Large intestine (tissue), 12 donors: ENCODE measurements at places on chromosomes 6 and 20.

GRCh38 chr6:150439373-150439772, 70.6 kb downstream of the IYD start:
- DNase-seq: no peak

- DNase-seq: no peak
Measured at GRCh38 chr20:32201977-32202363, 5.6 kb downstream of the PLAGL2 start.

DNA sequence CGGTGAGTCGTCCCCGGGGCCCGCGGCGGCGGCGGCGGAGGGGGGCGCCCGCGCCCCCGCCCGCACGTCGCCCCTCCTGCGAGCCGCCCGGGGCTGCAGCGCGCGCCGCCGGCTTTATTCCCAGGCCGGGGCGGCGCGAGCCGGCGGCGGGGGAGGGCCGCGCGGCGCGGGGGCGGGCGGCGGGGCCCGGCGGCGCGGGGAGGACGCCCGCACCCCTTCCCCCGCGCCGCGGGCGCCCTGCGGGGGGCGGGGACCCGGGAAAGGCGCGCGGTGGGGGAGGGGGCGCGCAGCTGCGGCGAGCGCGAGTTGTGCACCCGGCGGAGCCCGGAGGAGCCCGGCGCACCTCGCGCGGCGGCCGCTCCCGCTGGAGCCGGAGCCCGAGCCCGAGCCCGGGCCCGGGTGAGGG, 646 bp downstream of the HMGA1 start:
- no peak for DNase-seq

DNA sequence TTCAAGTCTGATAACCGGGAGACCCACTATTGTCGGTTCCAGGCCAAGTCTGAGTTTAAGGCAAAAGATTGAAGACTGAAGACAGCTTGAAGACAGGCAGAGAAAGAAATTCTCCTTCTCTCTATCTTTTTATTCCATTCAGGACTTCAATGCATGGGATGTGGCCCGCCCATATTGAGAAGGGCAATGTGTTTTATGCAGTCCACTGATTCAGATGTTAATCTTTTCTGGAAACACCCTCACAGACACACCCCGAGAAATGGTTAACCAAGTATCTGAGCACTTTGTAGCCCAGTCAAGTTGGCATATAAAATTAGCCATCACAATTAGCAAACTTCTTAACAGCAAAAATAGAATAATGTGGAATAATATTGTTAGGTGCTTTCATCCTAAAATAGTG, 75.5 kb upstream of the FABP7 start:
- no peak for DNase-seq

DNA sequence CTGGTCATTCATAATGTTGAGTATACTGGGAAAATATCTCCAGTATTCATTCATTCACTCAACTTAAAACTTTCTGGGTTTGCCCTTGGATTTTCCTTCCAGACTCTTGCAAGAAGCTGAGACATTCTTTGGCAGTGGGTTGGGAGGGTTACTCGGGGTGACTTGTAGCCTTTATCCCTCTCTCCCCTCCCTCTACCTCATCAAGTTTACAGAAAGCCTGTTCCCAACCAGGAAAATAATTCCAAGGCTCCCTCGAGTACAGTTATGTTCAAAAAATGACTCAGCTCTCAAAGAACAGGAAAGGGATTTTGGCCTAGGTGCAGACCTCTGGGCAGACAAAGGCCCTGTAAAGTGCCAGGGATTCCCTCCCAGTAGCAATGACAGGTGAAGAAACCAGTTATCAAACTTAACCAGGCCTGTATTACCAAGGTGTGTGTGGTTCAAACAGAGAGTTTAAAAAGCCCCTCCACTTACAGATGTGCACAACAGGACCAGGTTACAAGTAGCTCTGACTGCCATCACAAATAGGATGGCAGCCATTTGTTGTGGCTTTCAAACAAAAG, 22.2 kb downstream of the FKBP1A start:
- no peak for DNase-seq

- no peak for DNase-seq
Measured at GRCh38 chr20:34042262-34042661, 48.6 kb downstream of the RALY start.

DNA sequence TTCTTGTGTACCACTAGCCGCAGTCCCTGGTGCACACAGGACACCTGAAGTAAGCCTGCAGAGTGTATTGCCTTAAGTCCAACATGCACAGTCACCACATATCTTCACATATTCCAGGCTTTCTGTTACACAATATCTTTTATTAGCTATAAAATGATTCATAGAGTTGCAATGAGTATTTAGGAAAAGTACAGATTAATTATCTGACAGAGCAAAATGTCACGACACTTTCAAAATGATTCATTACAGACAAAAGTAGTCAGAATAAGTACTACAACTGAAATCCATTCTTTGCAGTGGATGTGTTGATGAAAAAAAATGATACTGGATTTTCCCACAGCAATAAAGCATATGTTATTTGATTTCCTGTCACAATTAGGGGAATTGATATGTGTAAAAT, 199.5 kb upstream of the ASCC3 start:
- DNase-seq: no peak

GRCh38 chr6:10547809-10548208, 26.7 kb downstream of the GCNT2 start:
- no peak for DNase-seq

DNA sequence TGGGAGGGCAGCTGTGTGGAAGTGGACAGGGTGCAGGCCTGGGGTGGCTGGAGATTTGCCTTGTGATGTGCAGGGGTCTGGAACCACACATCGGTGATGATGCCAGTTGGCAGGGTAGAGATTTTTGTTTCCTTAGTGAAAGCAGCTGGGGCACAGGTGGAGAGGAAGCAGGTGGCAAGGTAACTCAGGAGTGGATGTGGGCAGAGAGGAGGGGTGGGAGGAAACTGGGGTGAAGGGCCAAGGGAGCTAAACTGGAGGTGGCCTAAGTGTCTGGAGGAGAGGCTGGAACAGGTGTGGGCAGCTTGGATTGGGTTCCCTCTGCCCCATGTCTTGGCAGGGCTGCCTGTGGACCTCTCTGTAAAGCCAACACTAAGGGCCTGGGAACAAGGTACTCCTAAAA, 4.7 kb upstream of the SCUBE3 start:
- DNase-seq: no peak

- DNase-seq: peak; percentile 58
Measured at GRCh38 chr6:7424967-7425807, 35.6 kb downstream of the RIOK1 start.

DNA sequence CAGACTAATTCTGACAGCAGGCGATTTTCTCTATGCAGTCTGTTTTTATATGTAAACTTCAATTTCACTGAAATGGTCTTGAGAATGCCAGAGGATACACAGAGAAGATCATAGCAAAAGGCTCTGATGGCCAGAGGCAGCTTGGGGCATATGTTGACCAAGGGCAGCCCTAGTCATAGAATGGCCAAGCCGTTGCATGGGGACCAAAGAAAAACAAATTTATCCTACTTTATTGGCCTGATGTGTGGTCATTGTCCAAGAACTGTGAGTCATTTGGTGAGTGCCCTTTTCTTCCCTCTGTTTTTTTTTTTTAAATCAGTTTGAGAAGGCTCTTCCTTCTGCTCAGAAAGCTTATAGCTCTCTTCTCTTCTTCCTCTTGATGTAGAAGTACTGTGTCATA, 5.8 kb downstream of the HDGFL1 start:
- DNase-seq: no peak

- DNase-seq: no peak
Measured at GRCh38 chr20:45338121-45339030, 9.8 kb downstream of the SDC4 start.

- DNase-seq: no peak
Measured at GRCh38 chr6:97594844-97595243, 311.8 kb upstream of the MMS22L start.

GRCh38 chr6:33718713-33719112, 7.2 kb upstream of the UQCC2 start:
- no peak for DNase-seq

DNA sequence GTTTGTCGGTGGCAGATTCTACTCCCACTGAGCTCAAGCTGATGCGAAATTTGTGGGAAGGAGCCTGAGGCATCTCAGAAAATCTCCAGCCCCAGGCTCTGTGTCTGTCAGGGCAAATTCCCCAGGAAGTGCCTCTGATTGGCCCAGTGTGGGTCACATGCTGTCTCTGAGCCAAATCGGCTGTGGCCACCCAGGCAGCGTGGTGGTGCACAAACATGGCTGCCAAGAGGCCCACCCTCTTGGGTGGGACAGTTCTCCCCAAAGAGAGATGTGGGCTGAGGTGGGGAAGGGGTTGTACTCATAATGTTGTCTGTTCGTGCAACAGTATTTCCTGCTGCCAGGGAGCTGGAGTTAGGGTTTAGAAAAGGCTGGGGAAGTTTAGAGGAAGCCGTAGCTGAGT, 130.6 kb downstream of the BMP7 start:
- DNase-seq: no peak

GRCh38 chr6:147023581-147023980, 180.6 kb upstream of the STXBP5 start:
- DNase-seq: no peak

DNA sequence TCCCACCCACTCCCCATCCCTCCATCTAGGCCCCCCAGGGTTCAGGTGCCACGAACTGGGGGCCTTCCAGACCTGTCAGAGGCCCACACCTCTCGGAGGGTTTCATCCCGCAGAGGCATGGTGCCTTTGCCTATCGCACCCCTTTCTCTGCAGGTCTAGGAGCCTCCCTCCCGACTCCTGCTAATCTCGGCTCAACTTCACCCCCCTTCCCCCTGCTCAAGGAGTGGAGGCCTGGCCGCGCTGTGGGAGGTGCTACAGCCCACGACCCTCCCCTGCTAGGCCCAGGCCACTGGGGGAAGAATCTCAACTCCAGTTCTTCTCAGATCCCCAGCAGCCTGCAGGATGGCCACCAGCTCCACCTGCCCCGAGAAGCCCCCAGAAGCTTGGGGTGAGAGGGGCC, at the start of gene TULP1:
TSS of gene TULP1 (minus strand) at position 157 of the 400 bp plus-strand sequence. CDS start at position 119, 38 bp downstream.
- no peak for DNase-seq

DNA sequence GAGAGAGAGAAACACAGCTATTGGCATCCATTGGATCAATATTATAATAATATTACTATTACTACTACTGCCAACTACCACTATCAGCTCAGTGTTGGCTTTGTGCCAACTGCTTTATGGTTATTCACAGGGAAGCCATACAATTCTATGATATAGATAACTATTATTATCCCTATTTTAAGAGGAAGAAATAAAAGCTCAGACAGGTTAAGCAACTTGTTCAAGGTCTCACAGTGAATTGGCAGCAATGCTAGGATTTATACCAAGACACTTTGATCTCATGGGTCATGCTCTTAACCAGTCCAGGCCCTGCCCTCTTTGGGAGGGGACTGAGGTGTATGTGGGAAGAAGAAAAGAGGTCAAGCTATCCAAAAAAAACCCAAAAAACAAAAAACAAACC, 82.0 kb upstream of the TRAF3IP2 start:
- peak; percentile 57 for DNase-seq

DNA sequence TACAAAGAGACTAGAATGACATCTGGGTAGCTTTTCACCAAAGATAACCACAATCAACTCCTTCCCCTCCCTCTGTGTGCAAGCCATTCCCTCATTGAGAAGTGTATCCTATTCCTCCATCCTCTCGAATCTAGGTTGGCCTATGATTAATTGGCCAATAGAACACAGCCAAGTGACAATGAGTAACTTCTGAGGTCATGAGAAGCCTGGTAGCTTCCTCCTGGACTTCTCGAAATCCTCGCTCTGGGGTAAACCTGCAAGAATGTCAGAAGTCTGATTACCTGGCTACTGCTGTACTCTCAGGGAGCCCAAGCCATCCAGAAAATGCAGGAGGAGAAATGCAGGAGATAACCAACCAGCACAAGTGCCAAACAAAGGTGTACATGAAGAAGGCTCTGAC, 13.1 kb downstream of the ARHGAP18 start:
- DNase-seq: no peak

DNA sequence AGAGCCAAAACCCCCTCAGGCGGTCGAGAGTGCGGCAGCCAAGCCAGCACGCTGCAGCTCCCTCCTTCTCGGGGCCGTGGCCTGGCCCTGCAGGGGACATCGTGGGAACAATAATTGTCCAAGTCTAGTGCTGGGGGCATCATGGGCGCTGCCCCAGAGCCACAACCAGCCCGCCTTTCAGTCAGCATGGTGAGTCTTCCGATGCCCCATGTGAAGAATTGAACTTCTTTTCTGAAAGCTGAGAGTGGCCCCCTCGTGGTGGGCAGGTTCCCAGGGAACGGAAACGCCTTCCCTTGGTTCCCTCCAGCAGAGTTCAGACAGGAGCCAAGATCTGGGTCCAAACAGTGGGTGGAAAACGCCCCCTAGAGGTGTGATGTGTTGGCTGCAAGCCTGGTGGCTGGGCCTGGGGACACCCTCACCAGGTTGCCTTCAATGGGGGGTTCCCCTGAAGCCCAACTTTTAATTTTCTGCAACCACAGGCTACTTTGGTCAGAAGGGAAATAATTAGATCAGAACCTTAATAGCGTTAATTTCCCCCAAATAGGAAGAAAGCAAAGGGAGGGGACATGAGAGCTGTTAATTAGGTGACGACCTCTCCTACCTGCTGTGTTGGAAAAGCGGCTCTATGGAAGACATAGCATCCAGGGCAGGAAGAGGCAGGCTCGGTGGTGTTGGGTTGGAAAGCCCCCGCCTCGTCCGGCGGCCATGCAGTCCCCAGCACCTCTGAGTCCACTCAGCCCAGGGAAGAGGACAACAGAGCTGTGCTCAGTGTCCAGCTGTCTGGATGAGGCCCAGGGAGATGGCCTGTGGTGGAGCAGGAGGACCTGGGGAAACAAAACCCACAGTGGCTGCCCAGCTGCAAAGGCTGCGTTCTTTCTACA, 4.7 kb upstream of the MRGBP start:
- DNase-seq: peak; percentile 79

GRCh38 chr6:157316871-157317814, 6.2 kb downstream of the TMEM242 start:
- no peak for DNase-seq

DNA sequence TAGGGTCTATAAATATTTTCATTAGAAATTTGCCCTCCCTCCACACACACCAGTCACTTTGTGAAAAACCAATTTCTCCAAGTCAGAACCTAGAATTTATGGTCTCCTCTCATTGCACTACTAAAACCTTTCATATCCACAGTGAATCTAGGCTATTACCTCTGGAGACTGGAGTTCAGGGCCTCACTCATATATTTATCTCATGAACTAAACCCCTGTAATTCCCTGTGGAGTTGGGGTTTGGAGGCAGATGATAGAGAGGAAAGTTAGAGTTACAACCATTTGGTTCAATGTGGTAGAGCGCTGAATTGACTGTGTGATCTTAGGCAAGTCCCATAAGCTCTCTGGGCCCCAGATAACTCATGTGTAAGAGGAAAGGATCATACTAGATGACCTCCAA, 18.2 kb upstream of the CEP85L start:
- no peak for DNase-seq

DNA sequence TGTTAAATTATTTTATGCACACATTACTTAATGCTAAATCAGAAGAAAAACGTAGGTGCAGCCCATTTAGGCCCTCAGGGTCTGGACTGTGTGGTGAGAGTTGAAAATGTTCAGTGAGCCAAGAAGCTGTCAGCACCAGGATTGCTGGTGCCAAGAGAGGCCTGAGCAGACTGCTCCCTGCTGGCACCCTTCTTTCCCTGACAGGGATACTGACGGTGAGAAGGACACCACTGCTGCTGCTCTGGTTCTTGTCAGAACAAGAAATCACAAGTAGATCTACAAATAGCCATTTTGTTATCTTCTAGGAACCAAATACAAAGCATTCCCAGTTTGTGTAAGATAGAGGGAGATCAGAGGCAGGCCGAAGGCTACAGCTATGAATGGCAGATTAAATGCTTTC, 48.7 kb upstream of the CRISP1 start:
- no peak for DNase-seq

GRCh38 chr6:10559522-10560152, 38.5 kb downstream of the GCNT2 start:
- no peak for DNase-seq
